ENCODE measurements at places on chromosomes 12 and 14. TPM values are rescaled to one million over a fixed set of nuclear protein-coding genes. Genes with fewer than 3 reads are reported as not detected.
A peak's percentile ranks its signal among the peaks of the same experiment; 100 is the strongest.

The TUBA1C gene
- 171 TPM for total RNA-seq

The RIPK3 gene
- total RNA-seq, result 0.80 TPM

GRCh38 chr14:60277605-60278190, 28.7 kb downstream of the PPM1A start:
- H3K4me1 ChIP-seq, result peaks cover 32% of the 10 kb centered on the region
- no peak overlapping the region for H3K4me3 ChIP-seq
- no peaks in the 10 kb centered on the region for H3K27me3 ChIP-seq
- peaks cover 5% of the 10 kb centered on the region for H3K36me3 ChIP-seq
- no peak overlapping the region for H3K27ac ChIP-seq
- DNase-seq, result no peak

- no peak for DNase-seq
- H3K27ac ChIP-seq, result no peak overlapping the region
- H3K4me1 ChIP-seq, result no peaks in the 10 kb centered on the region
- H3K36me3 ChIP-seq, result no peaks in the 10 kb centered on the region
Observed at GRCh38 chr14:79712302-79712950, 498.9 kb downstream of the DIO2 start.

- H3K4me3 ChIP-seq, result no peak overlapping the region
- DNase-seq, result no peak
- H3K27ac ChIP-seq, result no peak overlapping the region
- H3K4me1 ChIP-seq, result peaks cover 7% of the 10 kb centered on the region
- H3K27me3 ChIP-seq, result peaks cover 24% of the 10 kb centered on the region
Observed at GRCh38 chr12:113014565-113014964, 36.2 kb downstream of the OAS2 start.

GRCh38 chr12:42486407-42486806, 103.1 kb downstream of the PRICKLE1 start:
- DNase-seq, result no peak
- H3K27ac ChIP-seq, result no peak overlapping the region
- peaks cover 4% of the 10 kb centered on the region for H3K36me3 ChIP-seq
- H3K4me1 ChIP-seq, result peaks cover 30% of the 10 kb centered on the region

DNA sequence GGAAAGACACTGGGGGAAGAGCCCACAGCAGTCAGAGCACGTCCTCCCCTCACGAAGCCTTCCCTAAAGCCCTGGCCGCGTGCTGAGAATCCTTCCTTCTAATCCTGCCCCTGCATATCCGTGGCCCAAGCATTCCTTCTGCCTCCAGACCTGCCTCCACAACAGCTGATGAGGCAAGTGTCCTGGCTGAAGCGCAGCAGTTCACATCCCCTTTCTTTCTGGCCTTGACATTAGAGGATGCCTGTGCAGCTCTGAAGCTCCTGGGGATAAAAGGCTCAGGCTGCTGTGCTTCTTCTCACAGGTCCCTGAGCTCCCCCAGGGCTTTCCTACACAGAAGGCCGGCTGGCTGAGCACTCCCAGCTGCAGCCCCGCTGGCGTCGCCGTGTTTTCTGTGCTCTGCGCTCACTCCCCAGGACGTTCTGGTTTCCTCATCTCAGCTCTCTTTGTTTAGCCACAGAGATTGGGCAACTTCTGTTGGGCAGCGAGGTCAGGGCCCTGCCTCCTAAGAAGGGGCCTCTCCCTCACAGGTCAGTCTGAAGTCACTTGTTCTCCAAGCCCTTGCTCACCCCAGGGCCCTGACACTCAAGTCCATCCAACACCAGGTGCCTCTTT, 45.8 kb downstream of the NINJ2 start:
- H3K4me3 ChIP-seq, result no peak overlapping the region
- H3K36me3 ChIP-seq, result no peaks in the 10 kb centered on the region
- no peaks in the 10 kb centered on the region for H3K27me3 ChIP-seq
- DNase-seq, result no peak
- peaks cover 29% of the 10 kb centered on the region for H3K4me1 ChIP-seq

DNA sequence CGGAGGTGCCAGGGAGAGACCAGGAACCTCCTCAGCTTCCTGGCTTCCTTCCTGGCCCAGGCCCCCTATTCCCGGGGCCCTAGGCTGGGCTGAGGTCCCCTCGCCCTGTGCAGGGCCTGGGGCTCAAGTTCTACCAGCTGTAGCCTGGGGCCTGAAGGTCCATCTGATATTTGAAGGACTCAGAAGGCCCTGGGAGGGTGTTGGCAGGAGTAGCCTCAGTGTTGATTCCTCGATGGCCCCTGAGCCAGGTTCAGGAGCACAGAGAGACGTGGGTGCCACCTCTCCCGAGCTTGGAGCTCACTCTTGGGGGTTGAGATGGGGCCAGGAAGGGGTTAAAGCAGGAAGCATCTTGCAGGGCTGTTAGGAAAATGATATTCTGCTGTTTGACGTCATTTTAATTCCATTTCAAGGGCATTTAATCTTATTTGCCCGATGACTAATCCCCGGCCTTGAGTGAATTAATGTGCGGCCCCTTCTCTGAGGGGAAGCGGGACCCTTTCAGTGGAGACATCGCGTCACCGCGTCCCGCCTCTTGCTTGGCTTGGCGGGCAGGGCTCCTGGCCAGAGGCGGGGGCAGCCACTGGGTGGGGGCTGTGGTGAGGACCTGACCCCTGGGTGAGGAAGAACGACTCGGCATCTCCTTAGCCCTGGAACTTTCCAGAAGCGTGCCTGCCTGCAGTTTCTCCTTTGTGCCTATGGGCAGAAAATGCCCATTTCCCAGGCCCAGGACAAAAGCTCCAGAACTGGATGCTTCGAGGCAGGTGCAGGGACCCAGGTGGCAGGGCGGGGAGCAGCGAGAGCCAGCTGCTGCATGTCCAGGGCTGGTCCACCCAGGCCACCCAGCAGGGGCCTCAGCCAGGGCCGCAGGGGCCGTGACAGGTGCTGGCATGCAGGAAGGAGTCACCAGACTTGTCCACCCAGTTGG, 158.3 kb downstream of the KIF26A start:
- no peak overlapping the region for H3K4me3 ChIP-seq
- DNase-seq, result peak; percentile 90
- no peak overlapping the region for H3K27ac ChIP-seq
- no peaks in the 10 kb centered on the region for H3K4me1 ChIP-seq
- H3K27me3 ChIP-seq, result peaks cover 15% of the 10 kb centered on the region

- no peaks in the 10 kb centered on the region for H3K27me3 ChIP-seq
- no peak overlapping the region for H3K27ac ChIP-seq
- no peaks in the 10 kb centered on the region for H3K36me3 ChIP-seq
- no peak for DNase-seq
- H3K4me1 ChIP-seq, result peaks cover 15% of the 10 kb centered on the region
- H3K4me3 ChIP-seq, result no peak overlapping the region
Observed at GRCh38 chr14:102822311-102822863, 45.1 kb downstream of the TRAF3 start.

Data from chondrocyte (in vitro differentiated cells).